ENCODE measurements at places on chromosomes 16 and 17. TPM values are rescaled to one million over a fixed set of nuclear protein-coding genes. Genes with fewer than 3 reads are reported as not detected.
A peak's percentile ranks its signal among the peaks of the same experiment; 100 is the strongest.

Gene ZFP3
- polyA plus RNA-seq, result 16.7 TPM

Gene SPATA2L
- polyA plus RNA-seq, result 11.2 TPM

Gene BAHCC1
- 29.7 TPM for polyA plus RNA-seq

Gene RGS11
- 2.2 TPM for polyA plus RNA-seq

Gene MIS12
- polyA plus RNA-seq, result 43.5 TPM

Gene HCRT
- not detected for polyA plus RNA-seq

Gene CACNG5
- polyA plus RNA-seq, result 3.1 TPM

DNA sequence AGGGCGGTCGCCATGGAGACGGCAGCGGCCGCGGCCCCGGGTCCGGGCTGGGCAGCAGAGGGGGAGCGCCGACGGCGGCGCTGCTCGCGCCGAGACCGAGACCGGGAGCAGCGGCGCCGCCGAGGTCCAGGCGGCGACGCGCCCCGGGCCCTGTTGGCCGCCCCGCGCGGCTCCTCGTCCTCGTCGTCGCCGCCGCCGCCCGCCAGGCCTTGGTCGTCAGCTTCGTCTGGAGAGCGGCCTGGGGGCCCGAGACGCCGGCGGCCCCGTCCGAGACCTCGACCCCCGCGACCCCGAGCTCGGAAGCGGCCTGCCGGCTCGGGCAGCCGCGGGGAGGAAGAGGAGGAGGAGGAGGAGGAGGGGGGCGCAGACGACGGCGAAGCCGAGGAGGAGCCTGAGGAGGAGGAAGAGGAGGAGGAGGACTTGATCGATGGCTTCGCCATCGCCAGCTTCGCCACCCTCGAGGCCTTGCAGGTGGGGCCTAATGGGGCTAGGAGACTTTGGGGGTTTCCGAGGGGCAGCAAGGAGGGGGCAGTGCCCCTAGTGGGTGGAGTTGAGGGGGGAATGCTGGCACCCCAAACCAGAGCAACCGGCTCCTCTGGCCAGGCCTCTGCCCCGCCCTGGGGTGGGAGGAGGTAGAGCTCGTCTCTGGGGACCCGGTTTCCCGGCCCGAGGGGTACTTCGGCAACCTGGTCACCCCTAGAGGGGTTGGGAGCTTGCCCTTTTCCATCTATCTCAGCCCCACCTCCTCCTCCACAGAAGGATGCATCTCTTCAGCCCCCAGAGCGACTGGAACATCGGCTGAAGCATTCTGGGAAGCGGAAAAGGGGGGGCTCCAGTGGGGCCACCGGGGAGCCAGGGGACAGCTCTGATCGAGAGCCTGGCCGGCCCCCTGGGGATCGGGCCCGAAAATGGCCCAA, 1.5 kb downstream of the FBRS start:
- DNase-seq, result no peak

DNA sequence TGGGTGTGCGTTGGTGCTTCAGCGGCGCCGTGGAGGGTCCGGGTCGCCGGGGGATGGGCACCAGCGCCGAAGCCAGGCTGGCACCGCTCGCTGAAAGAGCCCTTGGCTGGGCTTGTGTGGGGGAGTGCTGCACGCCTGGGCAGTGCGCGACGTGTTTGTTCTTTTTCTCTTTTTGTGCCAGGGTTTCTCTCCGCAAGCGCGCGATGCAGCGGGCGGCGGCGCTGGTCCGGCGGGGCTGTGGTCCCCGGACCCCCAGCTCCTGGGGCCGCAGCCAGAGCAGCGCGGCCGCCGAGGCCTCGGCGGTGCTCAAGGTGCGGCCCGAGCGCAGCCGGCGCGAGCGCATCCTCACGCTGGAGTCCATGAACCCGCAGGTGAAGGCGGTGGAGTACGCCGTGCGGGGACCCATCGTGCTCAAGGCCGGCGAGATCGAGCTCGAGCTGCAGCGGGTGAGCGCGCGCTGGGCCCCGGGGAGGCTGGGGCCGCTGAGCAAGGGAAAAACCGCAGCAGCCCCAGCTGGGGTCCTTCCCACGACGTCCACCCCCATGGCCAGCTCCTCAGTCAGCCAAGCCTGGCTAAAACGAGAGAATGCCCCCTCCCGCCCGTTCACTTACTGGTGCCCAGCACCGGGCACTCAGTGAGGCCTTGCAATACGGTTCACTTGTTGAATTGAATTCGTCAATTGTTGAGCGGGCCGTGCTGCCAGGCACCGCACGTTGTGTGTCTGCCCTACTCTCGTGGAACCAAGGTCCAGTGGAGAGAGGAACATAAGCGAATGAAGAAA, 541 bp downstream of the GPT2 start:
- no peak for DNase-seq

GRCh38 chr17:19448341-19449268, 37.6 kb downstream of the RNF112 start:
- peak; percentile 90 for DNase-seq

DNA sequence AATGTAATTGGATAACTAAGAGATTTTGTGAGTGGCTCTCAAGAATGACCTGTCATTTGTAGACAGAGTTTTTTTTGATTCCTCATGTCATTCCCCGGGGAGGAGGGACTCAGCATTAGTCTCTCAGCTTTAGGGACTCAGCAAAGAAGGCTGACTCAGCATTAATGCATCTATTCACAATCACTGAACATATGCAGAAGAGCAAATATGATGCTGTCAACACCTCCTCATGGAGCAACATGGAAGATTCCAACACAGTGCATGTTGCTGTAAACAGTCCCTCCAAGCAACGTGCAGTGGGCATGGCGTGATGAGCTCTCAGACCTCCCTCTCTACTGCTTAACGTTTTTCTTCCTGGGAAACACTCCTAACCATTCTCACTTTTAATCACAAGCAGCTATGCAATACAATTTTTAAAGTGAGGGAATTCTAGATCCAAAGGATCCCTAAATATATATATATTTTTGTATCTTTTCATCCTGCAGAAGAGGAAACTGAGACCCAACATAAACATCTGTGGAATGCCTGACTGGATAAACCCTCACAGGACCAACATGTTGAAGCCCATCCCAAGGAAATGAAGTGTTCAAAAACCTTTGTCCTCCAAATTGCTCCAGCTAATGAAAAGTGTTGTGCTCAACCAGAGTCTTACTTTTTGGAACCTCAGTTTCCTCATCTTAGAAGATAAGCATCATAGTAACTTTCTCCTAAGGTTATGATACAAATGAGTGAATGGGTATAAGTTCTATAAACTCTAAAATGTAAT, 38.9 kb downstream of the TMEM100 start:
- no peak for DNase-seq

DNA sequence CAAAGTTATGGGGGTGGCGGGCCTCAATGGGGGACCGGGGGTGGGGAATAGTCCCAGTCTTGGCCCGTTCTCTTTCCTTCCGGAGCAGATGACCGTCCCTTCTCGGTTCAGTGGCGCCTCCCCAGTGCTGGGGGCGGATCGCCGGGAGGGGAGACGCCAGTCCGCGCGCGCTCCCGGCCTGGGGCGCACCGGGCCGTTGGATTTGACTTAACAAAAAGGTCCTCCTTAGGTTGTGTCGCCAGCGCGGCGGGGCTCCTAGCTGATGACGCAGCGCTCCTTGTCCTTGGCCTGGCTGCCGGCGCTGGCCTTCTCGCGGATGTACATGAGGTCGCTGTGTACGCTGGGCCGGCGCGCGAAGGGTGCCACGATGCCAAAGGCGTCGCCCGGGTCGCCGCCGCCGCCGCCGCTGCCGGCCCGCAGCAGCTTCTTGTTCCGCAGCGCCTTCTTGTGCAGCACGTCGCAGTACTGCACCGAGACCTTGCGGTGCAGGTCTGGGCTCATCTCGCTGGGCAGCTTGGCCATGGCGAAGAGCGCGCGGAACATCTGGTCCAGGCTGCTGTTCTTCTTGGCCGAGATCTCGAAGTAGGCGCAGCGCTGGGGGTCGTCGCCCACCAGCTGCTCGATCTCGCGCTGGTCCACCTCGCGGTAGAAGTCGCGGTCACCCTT, 1.2 kb downstream of the RASD1 start:
- peak; percentile 32 for DNase-seq

- DNase-seq, result no peak
These were observed 40.9 kb downstream of the RMI2 start for GRCh38 chr16:11386054-11386680.

DNA sequence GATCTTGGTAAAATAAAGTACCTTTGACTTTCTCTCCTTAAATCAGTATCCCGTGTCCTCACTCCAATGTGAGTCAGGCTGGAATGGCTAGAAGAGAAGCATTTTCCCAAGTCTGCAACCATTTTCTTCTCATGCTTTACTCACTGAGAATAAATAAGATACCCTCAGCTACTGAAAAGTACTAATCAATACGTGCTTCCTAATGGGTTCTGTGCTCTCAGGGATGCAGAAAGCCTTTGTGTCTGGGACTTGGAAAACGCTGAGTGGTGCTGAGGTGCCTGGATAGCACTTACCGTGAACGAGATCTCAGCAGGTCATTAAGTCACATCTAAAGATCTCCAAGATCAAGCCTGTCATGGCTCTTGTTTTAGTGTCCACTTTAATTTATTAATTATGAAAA, 672.3 kb upstream of the C16orf82 start:
- no peak for DNase-seq

- DNase-seq, result no peak
These were observed 18.0 kb downstream of the TMEM114 start for GRCh38 chr16:8572063-8572918.

GRCh38 chr16:28990375-28991040, 5.7 kb downstream of the LAT start:
- no peak for DNase-seq

- no peak for DNase-seq
These were observed 72.4 kb downstream of the SLC39A11 start for GRCh38 chr17:73020110-73020509.

- no peak for DNase-seq
These were observed 497.1 kb upstream of the CDH11 start for GRCh38 chr16:65618931-65619330.
